NT2/D1 (cell line): ENCODE measurements at places on chromosomes 7 and 10.

GRCh38 chr7:70415179-70415972, 716.6 kb upstream of the GALNT17 start:
- DNase-seq: no peak

DNA sequence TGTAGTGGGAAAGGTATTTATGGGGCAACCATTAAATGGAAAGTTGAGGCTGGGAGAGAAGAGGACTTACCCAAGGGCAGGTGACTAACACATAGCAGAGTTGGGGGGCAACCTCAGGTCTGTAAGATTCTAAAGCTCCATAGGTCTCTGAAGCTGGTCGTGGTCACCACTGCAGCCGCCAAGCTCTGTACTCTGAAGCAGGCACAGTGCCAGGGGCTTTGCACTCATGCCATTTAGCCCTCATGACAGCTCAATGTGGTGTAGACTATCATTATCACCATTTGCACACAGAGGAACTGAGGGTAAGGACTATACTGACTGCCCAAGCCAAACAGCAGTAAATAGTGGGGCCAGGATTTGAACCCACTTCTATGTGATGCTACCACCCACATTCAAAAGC, 32.5 kb upstream of the TMEM273 start:
- DNase-seq: no peak

- DNase-seq: no peak
Measured at GRCh38 chr10:33484787-33485186, 150.3 kb upstream of the NRP1 start.

DNA sequence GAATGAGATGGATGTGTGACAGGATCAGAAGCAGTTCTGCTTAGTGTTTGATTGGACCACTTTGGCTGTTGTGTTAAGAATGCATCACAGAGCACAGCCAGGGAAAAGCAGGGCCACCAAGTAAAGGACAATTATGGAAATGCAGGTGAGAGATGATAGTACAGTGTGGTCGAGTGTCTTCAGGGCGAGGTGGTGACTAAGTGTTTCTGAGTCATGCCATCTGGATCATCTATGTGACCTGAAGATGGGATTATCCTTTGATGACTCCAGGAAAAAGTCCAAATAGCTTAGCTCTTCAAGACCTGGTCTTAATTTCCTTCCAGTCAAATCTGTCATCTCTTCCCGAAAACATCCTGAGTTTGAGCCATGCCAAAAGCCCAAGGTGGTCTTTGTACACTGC, 523.2 kb upstream of the IGFBP3 start:
- DNase-seq: no peak

DNA sequence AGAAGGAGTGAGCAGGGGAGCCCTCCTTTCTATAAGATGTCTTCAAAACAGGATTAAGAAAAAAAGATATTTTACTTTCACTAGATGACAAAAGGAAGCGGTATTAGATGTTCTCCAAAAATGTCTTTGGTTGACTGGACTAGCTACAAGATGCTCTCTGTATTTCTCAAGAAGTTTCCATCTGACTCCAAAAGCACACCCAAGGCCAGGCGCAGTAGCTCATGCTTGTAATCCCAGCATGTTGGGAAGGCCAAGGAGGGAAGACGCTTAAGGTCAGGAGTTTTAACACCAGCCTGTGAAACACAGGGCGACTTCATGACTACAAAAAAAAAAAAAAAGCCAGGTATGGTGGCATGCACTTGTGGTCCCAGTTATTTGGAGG, 84.5 kb downstream of the PIP4K2A start:
- DNase-seq: no peak

DNA sequence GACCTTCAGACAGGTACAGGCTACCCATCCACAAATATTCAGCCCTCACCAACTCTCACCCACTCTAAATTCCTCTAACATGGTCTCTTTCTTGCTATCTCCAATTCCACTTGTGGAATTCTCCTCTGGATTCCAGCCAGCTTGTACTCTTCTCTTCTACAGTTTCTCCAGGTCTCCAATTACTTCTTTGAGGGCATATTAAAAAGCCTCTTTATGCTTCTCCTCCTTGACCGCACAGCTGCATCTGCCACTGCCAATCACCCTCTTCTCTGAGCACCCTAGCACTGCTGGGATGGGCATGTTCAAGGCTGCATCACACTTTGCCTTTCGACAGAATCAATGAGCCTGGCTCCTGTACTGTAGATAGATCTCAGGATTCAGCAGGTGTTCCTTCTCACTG, 101.5 kb upstream of the ANKRD1 start:
- no peak for DNase-seq

GRCh38 chr10:28981007-28981406, 303.7 kb downstream of the BAMBI start:
- no peak for DNase-seq

GRCh38 chr7:311796-312195, 21.8 kb downstream of the FOXL3 start:
- no peak for DNase-seq

DNA sequence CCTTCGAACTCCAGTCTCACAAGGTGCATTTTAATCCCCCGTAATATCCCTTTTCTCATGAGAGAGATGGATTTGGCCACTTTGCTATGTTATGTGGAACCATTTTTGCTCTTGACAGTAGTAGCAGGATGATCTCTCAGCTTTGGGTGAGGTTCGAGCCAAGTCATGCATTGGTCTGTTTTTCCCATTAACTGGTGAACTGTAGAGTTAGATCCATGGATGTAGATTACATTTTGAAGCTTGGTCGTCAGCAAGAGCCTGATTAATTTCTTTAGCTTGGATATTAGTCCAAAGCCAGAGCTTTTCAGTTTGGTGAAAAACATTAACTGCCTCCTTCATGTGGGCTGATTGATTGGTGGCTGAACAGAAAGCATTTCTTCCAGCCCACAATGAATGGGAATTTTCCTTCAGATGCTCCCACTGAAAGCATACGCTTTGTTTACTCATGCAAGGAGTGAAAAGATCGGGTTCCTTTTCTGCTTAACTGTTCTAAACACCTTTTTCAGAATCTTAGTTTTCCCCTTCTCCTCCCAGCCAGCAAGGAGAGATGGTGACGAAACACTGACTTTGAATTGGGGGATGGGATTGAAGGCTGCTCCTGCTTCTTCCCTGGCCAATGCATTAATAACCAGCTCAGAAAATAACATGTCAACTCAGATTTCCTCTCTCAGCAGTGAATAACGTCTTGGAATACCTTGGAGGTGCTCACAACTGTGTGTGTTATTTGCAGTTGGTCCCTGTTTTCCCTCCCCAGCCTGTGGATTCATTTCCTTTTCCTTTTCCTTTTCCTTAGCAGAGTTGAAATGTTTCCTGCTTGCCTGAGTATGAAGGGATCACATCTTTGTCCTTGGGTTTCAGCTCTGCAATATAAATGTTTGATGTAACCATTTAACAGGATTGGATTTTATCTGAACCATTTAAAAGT, 351.8 kb upstream of the FZD8 start:
- DNase-seq: no peak

DNA sequence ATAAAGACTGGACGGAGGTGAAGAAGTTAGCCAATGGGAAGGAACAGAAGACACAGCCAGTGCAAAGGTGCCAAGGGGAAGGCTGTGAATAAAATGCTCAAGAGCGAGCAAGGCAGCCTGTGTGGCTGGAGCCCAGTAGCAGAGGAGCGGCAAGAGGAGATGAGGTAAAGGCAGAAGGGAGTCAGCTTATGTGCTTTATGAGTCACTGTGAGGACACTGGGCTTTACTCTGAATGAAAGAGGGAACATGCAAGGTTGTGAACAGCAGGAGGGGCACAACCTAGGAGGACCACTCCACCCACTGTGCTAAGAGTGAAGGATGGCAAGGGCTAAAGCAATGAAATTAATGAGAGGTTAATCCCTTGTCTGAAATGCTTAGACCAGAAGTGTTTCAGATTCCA, 129.0 kb upstream of the ODAD2 start:
- DNase-seq: no peak

GRCh38 chr7:98753989-98754479, 115.8 kb downstream of the TMEM130 start:
- peak; percentile 35 for DNase-seq

- no peak for DNase-seq
Measured at GRCh38 chr10:94205396-94205831, 157.3 kb downstream of the NOC3L start.

GRCh38 chr10:131464789-131465188, 153.3 kb upstream of the TCERG1L start:
- DNase-seq: no peak

DNA sequence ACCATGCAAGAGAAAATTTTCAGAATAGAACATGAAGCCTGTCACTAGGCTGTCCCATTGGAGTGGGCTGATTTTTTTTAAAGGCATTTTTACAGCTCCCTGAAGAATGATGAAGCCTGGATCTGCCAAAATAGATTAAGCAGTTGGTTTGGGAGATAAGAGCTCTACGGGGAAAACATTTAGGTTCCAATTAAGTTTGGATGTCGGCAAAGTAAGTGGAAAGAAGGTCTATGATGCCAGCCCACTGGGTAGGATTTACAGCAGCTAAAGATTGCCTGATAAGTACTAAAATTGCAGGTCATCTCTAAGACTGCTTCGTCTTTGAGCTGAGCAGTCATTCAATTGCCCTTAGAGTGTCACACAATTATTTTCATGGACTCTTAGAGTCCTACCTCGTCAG, 939.2 kb upstream of the CELF2 start:
- no peak for DNase-seq
